RWPE1 (cell line): ENCODE measurements at places on chromosomes 6 and 20.

DNA sequence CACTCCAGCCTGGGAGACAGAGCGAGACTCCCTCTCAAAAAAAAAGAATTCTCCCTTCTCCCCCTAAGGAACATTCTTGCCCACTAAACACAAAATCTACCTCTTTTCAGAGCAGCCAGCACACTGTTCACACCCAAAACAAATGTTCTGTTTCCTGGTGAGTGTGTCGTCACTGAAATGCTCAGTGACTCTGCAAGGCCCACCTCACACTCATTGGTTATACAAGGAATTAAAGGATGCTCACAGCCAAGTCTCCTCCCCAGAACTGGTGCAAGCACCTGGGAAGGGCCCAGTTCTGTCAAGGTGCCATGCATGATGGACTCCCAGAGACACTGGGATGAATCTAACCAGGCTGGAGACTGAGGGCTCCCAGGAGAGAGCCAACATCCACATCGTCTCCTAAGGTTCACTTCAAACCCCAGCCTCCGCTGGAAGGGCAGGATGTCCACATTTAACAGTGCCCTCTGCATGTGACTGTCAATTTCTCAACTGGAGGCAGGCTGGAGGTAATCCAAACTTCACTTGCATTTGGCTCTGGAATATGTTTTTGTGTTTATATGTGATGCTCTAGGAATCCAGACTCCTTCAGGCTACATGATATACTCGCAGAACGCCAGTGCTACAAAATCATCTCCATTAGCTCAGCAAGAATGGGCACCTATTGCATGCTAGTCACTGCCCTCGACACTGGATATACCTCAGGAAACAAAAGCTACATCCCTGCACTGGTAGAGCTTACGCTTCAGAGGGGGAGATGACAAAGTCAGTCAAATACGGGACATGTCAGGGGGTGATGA, 7.1 kb downstream of the RRBP1 start:
- no peak for DNase-seq

DNA sequence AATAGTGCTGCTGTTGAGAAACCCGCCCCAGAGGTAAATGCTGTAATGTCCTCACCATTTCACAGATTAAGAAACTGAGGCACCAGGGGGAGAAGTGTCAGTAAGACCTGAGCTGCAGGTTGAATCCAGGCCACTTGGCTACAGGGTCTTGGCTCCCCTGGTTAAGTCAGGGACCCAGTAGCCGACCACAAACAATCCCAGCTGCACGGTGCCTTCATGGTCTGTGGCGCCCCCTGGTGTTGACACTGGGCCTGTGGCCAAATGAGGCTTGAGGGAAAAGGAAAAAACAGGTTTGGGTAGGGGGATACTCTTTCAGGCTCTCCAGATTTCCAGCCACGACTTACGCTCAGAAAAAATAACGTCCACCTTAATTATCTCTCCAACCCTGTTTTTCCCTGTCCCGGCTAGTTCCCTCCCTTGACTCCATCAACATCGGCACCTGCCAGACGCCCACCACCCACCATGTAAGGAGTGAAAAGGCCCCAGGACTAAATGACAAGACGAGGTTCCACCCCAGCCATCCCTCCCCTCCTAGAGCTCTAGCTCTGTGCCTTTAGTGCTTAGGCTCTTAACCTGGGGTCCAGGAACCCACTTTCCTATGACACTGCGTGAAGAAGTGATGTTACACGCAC, 47.7 kb upstream of the POLR1H start:
- DNase-seq, result peak; percentile 11

GRCh38 chr20:35000311-35000921, 44.7 kb downstream of the MYH7B start:
- DNase-seq, result no peak

- no peak for DNase-seq
Measured at GRCh38 chr20:37777012-37777950, 83.5 kb downstream of the CTNNBL1 start.

DNA sequence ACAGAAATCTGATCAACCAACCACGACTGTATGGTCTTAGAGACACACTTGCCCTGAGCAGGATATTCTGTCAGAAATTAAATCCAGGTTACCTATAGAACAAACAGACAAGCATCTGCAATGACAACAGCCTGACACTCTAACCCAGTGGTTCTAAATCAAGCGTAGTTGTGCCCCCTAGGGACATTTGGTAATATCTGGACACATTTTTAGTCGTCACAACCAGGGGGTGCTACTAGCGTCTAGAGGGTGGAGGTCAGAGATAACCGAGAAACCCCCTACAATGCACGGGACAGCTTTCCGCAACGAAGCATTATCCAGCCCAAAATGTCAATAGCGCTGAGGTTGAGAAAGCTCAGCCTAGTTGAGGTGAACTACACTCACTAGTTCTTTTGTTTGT, 32.3 kb downstream of the ID4 start:
- no peak for DNase-seq

- no peak for DNase-seq
Measured at GRCh38 chr20:60000271-60001042, 42.2 kb downstream of the CDH26 start.

DNA sequence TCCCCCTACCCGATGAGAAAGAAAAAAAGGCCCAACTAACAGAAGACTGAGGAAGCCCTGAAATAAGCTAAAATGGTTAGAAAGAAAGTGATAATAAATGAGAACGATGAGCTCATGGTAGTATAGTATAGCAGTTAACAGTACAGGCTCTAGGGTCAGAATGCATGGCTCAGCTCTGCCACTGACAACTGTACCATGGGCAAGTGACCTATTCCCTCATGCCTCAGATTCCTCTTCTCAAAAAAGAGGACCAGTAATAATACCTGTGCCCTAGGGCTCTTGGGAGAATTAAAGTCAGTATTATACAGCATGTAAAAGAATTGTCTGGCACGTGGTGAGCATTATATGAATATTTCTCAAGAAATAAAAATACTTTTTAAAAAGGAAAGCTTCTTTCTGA, 19.8 kb downstream of the TRERF1 start:
- no peak for DNase-seq

DNA sequence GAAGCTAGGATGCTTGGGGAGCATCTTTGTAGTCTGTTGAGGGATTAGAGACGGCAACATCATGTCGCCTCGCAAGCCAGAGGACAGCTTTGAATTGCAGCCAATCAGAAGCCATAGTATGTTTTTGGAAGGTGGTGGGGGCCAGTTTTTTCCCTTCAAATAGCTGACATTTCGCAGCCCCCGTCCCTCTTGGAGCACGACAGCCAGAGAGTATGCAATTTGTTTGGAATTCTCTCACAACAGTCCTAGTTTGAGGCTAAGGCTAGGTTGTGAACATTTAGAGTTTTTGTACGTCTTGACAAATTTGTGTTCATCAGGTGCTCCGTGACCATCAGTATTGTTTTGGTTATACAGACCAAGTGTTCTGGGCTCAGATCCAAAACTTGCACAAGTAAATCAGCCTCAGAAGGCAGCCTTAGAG, 83.3 kb downstream of the PLCB1 start:
- no peak for DNase-seq

DNA sequence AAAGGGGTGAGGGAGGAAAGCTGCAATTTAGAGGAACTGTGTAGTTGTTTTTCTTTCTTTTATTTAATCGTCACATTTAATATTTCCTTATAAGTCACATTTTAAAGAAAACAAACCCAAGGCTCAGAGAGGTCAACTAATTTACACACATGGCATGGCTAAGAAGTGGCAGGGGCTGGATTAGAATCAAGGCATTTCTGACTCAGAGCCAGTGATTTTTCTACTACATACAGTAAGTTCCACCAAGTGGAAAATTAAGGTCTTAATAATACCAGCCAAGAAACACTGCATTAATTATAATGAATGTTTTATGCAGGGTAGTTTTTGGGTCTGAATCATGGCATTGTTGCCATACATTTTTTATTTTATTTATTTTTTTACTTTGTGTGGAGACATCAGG, 607.7 kb upstream of the CITED2 start:
- DNase-seq, result no peak

GRCh38 chr6:9140172-9140571, 704.8 kb upstream of the SLC35B3 start:
- peak; percentile 27 for DNase-seq

DNA sequence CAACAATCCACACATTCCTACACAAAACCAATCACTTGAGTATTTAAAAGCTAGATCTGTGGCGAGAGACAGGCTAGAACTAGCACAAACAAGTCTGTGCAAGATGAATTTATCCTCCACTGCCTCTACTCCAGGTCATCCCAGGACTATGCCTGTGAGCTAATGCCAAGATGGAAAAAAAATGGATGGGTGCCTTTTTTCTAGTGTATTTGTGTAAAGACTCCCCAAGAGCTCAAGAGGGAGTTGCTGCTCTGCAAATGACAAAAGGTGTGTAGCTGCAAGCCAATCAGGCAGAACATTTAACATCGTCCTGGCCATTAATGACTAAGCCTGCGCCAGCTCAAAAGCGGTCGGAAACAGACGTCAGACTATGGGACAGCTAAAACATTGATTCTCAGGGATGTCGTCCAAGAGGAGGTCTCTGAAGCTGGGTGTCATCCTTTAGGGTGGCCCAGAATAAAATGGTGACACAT, 21.9 kb downstream of the ATXN1 start:
- peak; percentile 80 for DNase-seq

- DNase-seq, result peak; percentile 48
Measured at GRCh38 chr6:7238900-7239589, 74.0 kb downstream of the SSR1 start.

DNA sequence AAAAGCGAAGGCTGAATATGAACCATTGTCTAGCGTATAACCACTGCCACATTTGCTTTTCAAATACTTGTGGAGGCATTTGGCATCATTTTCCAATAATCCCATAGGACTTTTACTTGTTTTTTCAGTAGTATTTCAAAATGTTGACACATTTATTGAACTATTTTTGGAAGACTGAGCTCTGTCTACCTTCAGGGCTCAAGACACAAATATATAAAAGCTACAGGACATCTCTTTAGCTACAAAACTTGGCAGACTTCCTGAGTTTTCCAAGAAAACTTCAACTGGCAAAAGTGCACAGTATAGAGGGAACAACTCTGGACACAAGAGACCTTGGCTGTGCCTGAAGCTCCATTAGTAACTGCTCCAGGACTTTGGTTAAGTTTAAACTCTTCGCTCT, 13.4 kb downstream of the EPB41L2 start:
- DNase-seq, result no peak

DNA sequence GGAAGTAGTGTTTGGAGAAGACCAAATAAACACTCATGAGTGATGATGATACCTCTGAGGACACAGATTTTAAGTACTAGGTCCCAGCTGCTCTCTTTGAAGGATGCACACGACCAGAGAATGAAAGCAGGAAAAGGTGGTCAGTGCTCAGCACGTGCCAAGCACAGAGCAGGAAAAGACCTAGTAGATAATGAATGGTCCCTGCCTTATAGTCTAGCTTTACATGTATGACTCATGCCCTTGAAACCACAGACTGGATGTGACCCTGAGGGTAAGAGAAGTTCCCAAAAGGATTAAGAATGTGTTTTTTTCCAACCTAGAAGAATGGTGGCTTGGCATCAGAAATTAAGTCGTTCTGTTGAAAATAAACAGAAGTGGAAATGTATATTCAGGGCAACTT, 2.8 kb upstream of the MC3R start:
- peak; percentile 42 for DNase-seq

GRCh38 chr6:160349814-160350350, 1.7 kb downstream of the SLC22A3 start:
- no peak for DNase-seq

- peak; percentile 56 for DNase-seq
Measured at GRCh38 chr20:2840967-2841531, 504 bp downstream of the VPS16 start.

DNA sequence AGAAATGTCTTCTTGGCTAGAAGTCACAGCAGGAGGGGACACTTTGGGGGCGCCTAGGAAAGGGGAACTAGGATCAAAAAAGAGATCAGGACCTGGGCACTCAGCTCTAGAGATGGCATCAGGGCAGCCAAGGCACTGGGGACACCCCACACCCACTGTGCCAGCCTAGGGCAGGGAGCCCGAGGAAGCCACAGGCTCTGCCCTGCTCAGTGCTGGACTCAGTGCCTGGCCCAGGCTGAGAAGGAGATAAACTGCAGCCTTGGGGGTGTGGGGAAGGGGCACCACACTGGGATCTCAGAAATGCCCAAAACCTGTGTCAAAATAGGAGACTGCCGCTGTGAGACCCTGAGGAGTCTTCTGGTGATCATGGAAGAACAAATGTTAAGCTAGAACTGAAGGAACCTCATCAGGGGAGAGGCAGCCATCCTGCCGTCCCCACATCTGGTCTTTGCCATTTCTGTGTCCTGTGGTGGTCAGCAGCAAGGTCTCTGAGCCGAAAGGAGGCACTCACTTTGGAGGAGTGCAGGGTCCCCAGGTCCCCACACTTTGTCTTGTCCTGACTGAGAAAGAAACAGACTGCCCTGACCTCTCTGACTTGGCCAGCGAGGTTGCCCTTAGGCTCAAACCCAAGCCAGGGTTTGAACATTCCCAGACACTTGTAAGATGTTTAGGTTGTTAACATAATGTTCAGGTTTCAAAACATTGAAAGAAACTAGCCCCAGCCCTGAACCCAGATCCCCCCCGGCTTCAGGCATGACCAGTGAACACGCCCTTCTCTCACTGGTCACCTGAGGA, 2.3 kb downstream of the ARFRP1 start:
- DNase-seq, result no peak

DNA sequence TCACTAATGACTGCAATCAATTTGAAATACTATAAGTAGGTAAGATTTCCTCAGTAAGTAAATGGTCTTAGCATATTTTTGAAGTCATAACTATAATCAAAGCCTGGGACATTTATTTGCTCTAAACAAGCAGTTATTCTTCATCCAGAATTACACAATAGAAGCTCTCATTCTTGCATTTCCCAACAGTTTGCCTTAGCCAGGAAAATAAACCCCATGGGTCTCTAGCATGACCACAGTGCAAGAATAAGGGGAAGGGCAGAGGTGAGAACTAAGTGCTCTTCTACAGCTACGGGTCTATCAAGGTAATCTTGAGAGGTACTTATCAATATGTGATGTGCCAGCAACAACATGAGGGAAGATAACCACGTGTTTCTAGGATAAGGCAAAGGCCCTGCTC, 14.1 kb upstream of the HLA-C start:
- DNase-seq, result no peak

- DNase-seq, result peak; percentile 39
Measured at GRCh38 chr6:36131511-36132245, 1.4 kb downstream of the MAPK13 start.

- no peak for DNase-seq
Measured at GRCh38 chr6:149845549-149845948, 18.6 kb downstream of the LRP11 start.
